ENCODE measurements at places on chromosomes 7 and 10.

GRCh38 chr7:48832303-48832845, 92.0 kb upstream of the CDC14C start:
- DNase-seq: no peak

DNA sequence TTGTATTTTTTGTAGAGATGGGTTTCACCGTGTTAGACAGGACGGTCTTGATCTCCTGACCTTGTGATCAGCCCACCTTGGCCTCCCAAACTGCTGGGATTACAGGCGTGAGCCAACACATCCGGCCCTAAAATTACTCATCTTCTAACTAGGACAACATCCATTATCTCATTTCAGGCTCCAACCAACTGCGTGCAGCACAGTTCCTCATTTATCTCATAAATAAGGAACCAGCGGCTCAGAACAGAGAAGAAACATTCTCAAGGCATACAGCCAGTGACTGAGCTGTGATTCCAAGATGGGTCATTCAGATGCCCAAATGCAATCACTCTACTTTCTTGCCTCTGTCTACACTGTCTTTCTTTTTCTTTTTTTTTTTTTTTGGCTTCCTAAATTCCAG, 356.1 kb downstream of the ELMO1 start:
- DNase-seq: no peak

- no peak for DNase-seq
Measured at GRCh38 chr7:136976504-136977251, 108.2 kb downstream of the CHRM2 start.

DNA sequence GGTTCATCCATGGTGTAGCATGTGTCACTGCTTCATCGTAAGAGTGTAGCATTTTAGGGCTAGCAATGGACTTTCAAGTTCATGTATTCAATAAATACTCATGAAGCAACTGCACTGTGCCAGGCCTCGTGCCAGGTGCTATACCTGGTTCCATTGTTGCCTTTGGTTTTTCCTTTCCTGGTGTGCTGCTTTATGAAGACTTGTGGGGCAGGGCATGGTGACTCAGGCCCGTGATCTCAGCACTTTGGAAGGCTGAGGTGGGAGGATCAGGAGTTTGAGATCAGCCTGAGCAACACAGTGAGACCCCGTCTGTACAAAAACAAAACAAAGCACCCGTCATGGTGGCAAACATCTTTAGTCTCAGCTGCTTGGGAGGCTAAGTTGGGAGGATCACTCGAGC, 2.2 kb upstream of the CPA4 start:
- DNase-seq: no peak

- no peak for DNase-seq
Measured at GRCh38 chr10:6565588-6565987, 14.5 kb downstream of the PRKCQ start.

DNA sequence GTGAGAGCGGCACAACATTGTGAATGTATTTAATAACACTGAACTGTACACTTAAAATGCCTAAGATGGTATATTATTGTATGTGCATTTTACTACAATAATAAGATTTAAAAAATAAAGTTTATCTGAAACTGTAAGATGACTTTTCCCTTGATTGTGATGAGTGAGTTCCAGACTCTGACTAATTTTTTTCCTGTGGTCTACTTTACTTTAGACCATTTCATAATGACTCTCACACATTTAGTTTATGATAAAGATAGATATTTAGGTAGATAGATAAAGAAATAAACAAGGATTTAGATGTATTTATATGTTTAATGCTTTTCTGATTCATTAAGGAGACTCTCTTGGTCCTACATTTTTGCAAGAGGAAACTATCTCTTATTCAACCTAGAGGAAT, 835.9 kb upstream of the SORCS1 start:
- DNase-seq: no peak

GRCh38 chr7:149826344-149827088, 11.7 kb upstream of the ZNF862 start:
- no peak for DNase-seq

DNA sequence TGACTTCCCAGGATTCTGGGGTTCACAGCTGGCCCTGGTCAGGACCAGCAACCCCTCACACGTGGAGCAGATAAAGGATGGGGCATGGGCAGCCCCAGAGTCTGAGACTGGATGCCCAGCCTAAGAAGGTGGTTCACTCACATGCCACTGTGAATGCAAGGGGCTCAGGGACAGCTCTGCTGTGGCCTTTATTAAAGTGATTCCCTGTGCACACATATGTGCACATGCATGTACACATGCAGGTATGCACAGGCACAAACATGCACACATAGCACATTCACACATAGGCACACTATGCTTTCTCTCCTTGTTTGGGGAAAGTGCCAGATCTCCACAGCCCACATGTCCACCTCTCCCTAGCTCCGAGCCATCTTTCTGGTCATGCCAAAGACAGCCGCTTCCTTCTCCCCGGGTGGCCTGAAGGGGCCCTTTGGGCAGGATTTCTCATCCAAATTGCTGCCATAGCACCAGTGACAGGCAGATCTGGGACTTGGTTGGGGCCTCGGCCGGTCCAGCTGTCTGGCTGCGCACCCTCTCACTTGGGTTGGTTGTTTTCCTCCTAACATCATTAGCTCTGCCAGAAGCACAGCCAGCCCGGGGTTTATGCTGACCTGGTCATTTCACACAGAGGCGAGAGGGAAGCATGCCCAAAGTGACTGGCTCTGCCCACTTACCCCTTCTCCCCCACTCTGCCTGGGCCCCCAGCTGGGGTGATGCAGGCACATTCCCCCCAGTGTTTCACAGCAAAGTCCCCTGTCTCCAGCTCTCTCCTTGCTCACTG, 1.4 kb downstream of the GCK start:
- no peak for DNase-seq

DNA sequence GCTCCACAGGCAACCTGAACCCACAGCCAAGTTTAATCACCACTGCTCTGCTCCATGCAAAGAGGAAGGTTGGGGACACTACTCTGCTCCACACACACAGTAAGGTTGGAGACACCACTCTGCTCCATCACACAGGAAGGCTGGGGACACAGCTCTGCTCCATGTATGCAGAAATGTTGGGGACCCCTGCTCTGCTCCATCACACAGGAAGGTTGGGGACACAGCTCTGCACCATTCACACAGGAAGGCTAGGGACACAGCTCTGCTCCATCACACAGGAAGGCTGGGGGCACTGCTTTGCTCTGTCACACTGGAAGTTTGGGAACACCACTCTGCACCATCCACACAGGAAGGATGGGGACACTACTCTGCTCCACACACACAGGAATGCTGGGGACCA, 14.8 kb upstream of the ADARB2 start:
- DNase-seq: no peak

- no peak for DNase-seq
Measured at GRCh38 chr7:4714767-4715409, 32.8 kb downstream of the FOXK1 start.

- no peak for DNase-seq
Measured at GRCh38 chr10:4617589-4617988, 208.4 kb upstream of the AKR1E2 start.

DNA sequence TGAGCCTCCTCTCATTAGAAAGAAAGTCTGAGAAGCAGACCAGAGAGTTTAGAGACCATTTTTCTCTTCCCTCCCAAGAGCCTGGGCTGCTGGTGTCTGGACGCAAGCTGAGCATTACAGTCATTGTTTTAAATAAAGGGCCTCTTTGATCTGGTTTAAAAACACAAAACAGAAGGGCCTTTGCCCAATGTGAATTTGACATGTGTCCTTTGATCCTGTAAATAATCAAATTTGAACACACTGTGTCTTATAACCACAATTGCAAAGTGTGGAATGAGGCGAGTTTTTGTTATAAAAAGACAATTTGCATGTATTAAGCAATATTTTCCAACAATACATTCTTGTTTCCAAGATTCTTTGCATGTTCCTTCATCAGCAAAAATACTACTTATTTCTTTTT, 158.5 kb downstream of the C7orf25 start:
- no peak for DNase-seq

GRCh38 chr10:86306628-86307278, 59.8 kb downstream of the GRID1 start:
- no peak for DNase-seq

- no peak for DNase-seq
Measured at GRCh38 chr7:137829337-137829992, 17.3 kb downstream of the DGKI start.

DNA sequence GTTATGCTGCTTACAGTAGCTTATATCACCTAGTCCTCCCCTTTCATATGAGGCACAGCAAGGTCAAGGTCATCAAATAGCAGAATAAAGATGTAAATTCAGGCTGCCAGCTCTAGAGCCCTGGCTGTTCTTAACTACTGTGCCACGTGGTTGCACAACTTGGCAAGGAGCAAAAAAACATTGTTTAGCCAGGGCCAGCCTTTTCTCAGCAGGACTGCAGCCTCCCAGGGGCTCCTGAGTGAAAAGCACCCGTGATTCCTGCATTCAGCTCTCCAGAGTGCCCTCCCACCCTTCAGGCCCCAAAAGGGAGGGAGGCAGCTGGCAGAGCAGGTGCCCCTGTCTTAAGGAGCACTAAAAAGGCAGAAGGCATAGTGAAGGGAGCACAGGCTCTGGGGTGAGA, 31.8 kb upstream of the TM9SF3 start:
- peak; percentile 52 for DNase-seq

GRCh38 chr10:58662314-58662713, 149.6 kb downstream of the BICC1 start:
- no peak for DNase-seq

DNA sequence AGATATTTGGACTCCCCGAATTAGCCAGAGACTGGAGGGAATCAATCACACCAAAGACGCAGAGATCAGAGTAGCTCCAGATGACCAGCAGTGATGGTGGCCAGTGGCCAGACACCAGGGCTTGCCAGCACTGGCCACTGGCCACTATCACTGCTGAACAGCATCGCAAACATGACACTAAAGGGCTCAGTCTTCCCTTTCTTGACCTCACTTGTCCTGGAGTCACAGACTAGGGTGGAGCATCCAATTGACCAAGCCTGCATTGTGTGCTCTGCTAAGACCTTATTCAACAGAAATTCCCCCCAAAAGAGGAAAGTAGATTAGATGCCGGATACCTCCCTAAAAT, 234.7 kb downstream of the CREB5 start:
- DNase-seq: no peak

GRCh38 chr7:128003167-128003566, 28.1 kb downstream of the LRRC4 start:
- DNase-seq: no peak

GRCh38 chr7:73850781-73851207, 8.5 kb upstream of the METTL27 start:
- DNase-seq: no peak

DNA sequence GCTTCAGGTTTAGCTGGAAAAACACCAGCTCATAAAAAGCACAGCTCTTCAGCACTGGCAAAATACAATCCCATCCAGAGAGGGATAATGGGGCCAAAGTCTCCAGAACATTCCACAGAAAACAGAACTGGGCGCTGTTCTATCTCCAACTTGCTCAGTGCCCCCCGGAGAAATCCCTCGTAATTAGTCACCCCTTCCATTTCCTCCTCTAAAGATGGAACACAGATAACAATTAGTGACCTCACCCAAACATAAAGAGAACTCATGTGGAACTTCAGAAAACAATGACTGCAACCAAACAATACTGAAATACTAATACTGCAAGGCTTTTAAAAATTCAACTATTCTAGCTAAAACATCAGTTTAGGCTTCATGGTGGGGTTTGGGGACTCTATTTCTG, 46.3 kb downstream of the KIAA1549 start:
- no peak for DNase-seq

GRCh38 chr10:100743626-100744135, 1.7 kb upstream of the PAX2 start:
- DNase-seq: no peak

- no peak for DNase-seq
Measured at GRCh38 chr10:44513591-44513990, 128.7 kb upstream of the CXCL12 start.

DNA sequence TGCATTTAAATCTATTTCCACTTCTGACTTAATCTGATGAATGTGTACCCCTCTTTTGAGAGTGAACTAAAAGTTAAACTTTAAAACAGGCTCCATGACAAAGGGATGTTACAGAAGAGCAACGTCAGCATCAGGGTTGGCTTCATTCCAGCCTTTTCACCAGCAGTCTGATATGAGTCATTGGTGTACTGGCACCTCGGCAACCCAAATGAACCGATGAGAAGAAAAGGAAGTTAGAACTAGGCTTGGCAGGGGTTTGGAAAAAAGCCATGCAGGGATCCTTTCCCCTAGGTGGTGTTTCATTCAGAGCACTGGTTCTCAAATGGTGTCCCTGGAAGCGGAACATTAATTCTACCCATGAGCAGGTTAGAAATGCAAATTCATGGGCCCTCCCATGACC, 53.6 kb downstream of the SEC61G start:
- DNase-seq: no peak

- no peak for DNase-seq
Measured at GRCh38 chr10:35387768-35388167, 51.5 kb downstream of the CCNY start.

GRCh38 chr10:84789026-84789425, 460.6 kb downstream of the CCSER2 start:
- DNase-seq: no peak

DNA sequence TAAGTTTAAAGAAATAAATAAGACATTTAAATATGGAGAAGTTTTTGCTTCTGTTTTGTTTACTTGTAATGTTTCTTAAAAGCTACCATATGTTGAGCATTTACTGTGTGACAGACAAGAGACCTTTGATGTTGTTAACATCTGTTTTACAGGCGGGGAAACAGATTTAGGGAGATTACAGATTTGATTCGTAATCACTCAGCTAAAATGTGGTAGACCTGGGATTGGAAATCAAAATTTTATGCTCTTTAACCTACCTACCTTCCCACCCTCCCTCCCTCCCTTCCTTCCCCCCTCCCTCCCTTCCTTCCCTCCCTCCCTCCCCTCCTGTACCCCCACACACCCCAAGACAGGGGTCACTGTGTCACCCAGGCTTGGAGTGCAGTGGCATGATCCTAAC, 11.7 kb downstream of the LCOR start:
- DNase-seq: no peak

- DNase-seq: no peak
Measured at GRCh38 chr7:44078521-44078920, 3.8 kb downstream of the POLM start.

Data from NCI-H524 treated with DMSO at 0.1 percent for 48 hours (cell line).